ENCODE measurements at places on chromosomes 11 and 22.
A peak's percentile ranks its signal among the peaks of the same experiment; 100 is the strongest.

- no peak for DNase-seq
Observed at GRCh38 chr22:38403812-38404211, 51.2 kb downstream of the KCNJ4 start.

GRCh38 chr11:96055706-96056387 is 131.9 kb upstream of the MTMR2 start:
- no peak for DNase-seq

DNA sequence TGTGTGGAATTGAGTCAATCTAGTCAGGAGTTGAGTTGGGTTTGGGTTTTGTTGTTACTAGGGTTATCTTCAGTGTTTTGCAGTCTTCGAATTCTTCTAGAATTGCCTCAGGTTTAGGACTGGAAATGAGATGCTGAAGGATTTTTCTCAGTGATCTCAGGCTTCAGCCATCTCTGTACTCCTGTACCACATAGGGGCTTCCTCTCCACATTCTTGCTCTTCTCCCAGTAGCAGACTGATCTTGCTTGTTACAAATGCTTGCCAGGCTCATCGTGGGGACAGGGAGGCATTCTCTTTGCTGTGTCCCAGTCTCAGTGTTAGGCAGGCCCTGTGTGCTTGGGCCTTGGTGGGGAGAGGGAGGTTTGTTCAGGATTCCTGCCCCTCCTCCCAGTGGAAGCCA is 96.1 kb downstream of the LRRC32 start:
- no peak for DNase-seq

- no peak for DNase-seq
Observed at GRCh38 chr22:21902296-21903087, 35.0 kb upstream of the MAPK1 start.

GRCh38 chr11:84691830-84692229 is 935.3 kb downstream of the DLG2 start:
- no peak for DNase-seq

- no peak for DNase-seq
Observed at GRCh38 chr11:64675450-64676260, 47.3 kb downstream of the NRXN2 start.

DNA sequence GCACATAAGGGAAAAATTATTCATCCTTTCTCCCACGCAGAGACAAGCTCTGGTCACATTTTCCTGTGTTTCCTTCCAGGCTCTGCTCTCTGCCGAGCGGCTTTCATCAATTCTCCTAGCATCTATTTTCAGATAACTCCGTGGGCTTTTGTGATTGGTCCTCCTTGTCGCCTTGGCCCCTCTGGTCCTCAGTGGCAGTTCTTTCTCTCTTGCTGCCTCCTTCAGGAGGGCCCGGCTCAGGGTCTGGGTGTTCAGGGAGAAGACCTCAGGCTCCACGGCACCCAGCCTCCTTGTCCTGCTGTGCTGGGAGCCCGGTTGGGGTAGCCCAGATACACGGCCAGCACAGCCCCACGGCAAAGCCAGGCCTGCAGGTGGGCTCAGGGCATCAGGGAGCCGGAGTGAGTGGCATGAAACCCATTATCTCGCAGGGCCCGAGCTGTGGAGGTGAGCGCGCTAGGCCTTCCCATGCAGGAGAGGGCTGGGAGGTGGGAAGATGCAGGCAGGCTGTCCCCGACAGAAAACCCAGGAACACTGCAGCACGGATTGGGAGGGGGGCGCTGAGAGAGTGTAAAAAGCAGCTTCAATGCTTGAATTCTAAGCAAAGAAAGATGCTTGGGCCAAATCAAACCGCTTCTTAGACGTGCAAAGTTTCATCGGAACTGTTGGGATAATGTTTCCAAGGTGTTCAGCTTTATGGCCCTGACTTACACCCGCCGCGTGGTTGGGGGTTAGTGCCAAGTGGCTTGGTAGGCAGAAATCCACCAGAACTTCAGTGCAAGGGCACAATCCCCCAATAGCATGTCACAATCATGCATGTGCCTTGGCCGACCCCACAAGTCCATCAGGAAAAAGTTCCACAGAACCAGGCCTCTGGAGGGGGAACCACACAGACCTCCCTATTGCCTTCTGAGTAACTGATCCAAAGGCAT is 81.9 kb upstream of the WNT7B start:
- no peak for DNase-seq

- peak; percentile 4 for DNase-seq
Observed at GRCh38 chr11:105719073-105719822, 109.4 kb downstream of the GRIA4 start.

DNA sequence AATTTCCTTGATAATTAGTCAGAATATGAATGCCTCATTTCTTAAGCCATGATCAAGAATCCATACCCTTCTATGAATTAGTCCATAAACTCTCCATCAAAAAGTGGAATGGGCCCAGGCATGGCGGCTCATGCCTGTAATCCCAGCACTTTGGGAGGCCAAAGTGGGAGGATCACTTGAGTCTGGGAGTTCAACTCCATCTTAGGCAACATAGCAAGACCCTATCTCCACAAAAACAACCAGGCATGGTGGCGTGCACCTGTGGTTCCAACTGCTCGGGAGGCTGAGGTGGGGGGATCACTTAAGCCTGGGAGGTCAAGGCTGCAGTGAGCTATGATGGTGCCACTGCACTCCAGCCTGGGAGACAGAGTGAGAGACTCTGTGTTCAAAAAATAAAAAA is 52.1 kb upstream of the SHANK2 start:
- DNase-seq: no peak

DNA sequence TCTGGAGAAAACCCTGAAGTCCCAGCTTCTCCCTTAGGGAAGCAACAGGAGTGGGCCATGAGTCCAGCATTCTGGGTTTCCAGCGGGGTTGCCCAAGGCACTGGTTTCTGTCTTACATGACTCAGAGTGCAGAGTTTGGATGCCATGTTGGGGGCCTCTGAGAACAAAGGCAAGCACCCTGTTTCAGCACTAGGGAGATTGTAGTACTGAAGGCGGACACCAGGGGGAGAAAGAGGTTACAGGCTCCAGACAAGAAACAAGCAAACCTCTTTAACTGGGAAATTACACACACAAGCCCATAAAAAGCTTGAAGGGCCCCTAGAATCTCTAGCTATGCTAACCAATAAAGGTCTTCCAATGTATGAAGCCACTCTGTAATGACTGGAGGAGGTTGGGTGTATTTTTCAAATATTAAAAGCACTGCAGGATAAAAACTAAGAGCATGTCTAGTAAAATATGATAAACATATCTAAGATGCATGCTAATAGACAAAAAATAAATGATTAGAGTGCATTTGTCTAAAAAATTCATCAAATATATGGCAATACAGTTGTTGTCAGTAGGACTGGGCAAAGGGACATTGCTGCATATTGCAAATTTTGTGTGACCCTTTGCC is 7.1 kb downstream of the MS4A6E start:
- peak; percentile 2 for DNase-seq

- no peak for DNase-seq
Observed at GRCh38 chr11:74739546-74740270, 8.5 kb upstream of the CHRDL2 start.

GRCh38 chr11:7457211-7457610 is 28.1 kb upstream of the OLFML1 start:
- no peak for DNase-seq

DNA sequence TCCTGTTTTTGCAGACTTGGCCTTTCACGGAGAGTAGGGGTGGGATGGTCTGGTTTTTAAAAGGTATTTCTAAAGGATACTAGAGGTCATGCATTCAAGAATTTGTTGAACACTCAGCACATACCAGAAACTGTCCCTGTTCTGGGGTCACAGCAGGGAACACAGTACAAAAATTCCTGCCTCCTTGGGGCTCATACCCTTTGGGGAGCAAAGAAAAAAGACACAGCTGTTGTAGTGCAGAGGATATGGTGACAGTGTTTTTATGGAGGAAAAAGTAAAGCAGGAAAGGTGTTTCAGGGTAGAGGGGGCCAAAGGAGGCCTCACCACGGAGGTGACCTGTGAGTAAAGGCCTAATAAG is 8.4 kb downstream of the SLC3A2 start:
- no peak for DNase-seq

- DNase-seq: no peak
Observed at GRCh38 chr11:111530091-111530490, 10.4 kb upstream of the LAYN start.

GRCh38 chr11:61976813-61977475 is 9.5 kb upstream of the FTH1 start:
- no peak for DNase-seq

- no peak for DNase-seq
Observed at GRCh38 chr11:123451183-123451781, 21.2 kb downstream of the GRAMD1B start.

GRCh38 chr22:28148816-28149465 is 229.9 kb upstream of the PITPNB start:
- no peak for DNase-seq

DNA sequence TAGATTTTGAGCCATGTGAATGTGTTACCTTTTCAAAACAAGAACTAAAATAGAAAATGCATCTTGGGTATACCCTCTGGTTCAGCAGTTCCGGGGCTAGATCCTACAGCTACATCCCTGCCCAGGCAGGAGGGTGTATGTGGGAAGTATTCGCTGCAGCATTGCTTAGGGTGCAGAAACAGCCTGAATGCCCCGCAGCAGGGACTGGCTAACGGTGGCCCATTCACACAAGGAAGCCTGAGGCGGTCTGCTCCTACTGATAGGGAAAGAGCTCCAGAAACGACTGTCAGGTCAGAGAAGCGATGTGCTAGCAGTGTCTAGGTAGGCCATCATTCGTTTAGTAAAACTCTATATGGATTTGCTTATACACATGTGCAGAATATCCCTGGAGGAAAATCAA is 9.9 kb upstream of the RASL10A start:
- DNase-seq: no peak

DNA sequence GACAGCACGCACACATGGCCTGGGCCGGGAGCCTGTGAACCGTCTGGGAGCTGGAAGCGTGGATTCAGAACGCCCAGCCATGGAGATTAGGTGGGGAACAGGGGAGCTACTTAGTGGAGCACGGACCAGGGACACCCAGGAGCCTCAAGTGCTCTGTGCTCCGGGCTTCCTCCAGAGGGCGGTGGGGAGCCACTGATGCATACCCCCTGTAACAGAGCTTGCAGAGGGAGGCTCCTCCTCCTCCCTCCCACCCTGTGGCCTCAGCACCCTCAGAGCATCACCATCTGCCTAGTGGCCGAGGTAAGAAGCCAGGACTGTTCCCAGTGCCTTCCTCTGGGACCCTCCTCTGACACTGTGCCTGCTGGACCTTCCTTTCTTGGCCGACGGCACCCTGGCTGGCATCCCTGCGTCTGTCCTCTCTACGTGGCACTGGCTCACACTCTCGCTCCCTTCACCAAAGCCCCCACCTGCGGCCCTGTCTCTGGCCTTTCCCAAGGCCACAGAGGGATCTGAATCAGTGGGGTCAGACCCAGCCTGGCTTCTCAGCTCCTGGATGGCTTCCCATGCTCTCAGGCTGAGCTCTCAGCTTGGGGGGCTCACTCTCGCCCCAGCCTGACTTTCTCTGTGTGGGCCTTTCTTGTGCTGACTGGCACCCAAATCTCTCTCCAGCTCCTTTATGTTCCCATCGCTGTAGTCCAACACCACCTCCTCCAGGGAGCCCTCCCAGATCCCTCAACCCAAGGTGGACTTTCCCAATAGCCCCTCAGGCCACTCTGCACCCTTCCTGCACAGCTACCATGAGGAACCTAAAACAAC is 780.9 kb downstream of the BRD1 start:
- DNase-seq: no peak

DNA sequence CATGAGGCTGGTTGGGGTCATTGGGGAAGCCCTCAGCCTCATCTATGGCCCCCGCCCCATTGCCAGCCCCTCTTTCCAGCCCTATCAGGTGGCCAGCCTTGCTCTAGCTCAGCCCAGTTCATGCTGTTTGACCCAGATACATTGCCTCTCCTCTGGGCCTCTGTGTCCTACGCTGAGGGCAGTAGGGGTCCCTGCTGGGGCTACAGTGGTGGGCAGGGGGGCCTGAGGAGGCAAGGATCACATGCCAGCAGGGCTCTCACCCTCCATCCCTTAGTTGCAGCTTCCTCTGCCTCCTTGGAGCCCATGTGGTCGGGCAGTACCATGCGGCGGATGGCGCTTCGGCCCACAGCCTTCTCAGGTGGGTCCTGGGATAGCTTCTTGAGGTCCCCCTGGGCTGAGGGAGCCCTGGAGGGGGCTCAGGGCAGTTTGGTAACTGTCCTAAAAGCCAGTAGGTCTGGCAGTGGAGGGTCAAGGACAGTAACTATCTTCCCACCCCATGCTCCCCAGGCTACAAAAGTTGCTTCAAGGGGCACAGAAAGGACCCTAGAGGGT is 19.2 kb downstream of the EMID1 start:
- no peak for DNase-seq

DNA sequence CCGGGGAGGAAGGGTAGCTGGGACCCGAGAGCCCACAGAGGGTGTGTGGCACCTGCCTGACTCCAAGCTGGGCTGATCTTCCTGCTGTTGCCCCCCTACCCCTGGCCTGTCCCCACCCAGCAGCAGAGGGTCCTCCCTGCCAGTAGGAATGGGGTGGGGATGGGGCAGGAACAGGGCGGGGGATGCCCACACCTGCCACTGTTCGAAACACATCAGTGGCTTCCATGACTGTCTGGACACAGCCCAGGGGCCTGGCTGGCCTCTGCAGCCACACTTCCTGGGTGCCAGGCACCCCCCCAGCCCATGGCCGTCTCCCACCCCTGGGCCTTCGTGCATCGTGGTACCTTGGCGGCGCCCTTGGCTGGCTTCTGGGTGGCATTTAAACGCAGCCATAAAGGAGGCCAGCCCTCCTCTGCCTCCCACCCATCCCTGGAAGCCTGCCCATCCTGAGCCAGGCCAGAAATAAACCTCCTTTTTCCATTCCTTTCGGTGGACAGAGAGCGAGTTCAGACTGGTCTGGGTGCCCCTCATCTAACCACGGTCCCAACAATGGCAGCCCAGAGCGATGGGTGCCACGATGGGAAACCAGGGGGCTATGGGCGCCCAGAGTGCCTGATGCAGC is 745 bp upstream of the SHISAL1 start:
- DNase-seq: no peak

- DNase-seq: no peak
Observed at GRCh38 chr11:131773626-131774025, 403.2 kb downstream of the NTM start.

GRCh38 chr11:128926437-128927107 is 16.1 kb downstream of the TP53AIP1 start:
- DNase-seq: no peak

- no peak for DNase-seq
Observed at GRCh38 chr11:105870516-105871113, 151.4 kb downstream of the MSANTD4 start.

DNA sequence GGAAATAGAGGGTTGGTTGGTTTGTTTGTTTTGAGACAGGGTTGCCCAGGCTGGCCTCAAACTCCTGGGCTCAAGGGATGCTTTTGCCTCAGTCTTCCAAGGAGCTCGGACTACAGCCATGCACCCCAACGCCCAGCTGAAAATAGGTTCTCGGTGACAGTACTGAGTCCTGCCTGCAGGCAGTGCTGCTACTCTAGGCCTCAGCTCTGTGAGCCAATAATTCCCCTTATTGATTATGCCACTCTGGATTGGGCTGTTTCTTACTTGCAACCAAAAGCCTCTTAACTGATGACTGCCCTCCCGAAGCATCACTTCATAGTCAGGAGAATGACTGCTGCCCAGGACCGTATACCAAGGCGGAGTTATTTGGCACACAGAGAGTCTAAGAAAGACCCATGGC is 1.2 kb upstream of the C11orf16 start:
- DNase-seq: no peak
